Coronary artery (tissue), 2 donors: ENCODE measurements at places on chromosomes 16 and 17.

- no peak for DNase-seq
Measured at GRCh38 chr17:60253048-60253447, 103.3 kb downstream of the CA4 start.

GRCh38 chr17:37019117-37019740, 70.5 kb downstream of the AATF start:
- no peak for DNase-seq

DNA sequence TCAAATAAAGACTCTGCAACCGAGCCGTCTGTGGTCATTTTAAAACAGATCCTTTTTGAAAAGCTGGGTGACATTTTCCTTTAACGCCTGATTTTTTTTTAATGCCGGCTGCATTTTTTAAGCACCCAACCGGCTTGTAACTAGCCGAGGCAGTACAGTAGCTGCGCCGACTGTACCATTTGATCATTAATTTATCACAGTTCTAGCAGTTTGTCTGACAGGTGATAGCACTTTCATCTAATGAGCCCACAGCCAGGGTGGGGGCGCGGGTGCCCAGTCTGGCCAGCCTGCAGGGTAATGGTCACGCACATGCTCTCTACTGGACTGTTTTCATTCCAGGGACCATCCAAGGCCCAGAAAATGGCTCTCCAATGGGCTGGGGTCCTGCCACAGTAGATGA, 68.8 kb downstream of the IRX5 start:
- DNase-seq = no peak

GRCh38 chr16:47612711-47613110, 151.6 kb downstream of the PHKB start:
- no peak for DNase-seq

- DNase-seq = no peak
Measured at GRCh38 chr16:9680019-9680655, 502.1 kb downstream of the GRIN2A start.

DNA sequence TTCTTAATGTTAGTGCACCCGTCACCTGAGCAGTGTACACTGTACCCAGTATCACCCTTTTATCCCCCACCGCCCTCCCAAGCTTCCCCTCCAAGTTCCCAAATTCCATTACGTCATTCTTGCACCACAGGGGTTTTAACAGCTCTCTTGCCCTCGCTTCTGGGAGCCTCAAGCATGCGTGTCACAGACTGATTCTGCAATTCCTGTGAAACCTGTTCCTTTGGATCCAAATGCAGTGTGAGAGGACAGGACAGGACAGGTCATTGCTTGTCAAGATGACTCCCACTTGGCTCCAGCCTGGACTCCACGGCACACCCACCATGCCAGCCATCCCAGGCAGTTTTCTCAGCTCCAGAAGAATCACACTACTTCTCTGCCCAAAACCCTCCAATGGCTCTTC, 44.1 kb downstream of the CYB5D2 start:
- DNase-seq = no peak

- DNase-seq = no peak
Measured at GRCh38 chr16:89045181-89045815, 48.4 kb upstream of the ACSF3 start.

DNA sequence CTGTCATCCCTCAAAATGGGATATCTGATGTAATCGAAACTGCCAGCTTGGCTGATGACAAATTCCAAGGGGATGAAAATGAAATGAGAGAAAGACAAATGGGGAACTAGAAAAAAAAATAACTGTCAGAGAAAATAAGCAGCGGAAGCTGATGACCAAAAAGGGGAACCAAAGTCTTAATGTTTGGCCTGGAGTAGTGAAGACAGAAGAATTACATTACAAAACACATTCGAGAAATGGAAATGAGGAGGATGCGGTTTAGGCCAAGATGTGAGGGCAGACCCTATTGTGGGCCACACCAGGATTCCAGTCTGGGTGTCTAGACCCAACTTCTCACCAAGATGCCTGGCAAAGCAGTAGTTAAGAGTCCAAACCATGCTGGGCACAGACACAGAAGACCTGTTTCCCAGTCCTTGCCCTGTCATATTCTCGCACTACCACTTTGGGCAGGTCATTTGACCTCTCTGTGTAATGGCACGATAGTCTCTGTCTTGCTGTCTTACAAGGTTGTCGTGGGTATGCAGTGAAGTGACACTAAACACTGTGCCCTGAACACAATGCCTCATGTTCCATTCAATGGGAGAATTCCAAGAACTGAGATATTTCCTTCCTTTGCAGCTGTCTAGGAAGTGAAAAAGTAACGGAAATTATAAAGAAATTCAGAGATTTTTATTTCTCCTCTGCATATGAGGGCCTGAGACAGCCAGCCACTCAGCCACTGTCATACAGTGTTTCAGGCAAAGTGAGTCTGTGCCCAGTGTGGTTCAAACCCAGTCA, 12.3 kb upstream of the CCL2 start:
- DNase-seq = no peak

DNA sequence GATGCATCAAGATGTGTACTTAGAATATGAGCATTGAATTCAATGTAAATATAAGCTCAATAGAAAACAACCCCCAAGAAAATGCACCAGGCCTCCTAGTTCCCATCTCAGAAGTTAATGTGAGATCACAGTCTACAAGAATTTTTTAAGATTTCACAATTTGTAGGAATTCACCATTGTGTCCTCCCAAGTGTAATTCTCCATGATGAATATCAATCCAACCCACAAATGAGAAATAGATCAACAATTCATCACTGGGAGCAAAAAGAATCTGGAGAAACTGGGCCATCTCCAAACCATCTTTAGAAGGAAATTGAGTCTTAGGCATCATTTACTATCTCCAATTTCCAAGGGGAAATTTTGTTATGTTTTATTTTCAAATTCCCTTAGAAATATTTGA, 310.5 kb upstream of the GOT2 start:
- no peak for DNase-seq

- peak; percentile 99 for DNase-seq
Measured at GRCh38 chr16:14632693-14633569, at the start of gene BFAR. Gene BFAR (plus strand): TSS chr16:14632951. CDS start chr16:14644347, 11,396 bp downstream.

- DNase-seq = no peak
Measured at GRCh38 chr17:69733171-69734012, 318.9 kb downstream of the MAP2K6 start.

DNA sequence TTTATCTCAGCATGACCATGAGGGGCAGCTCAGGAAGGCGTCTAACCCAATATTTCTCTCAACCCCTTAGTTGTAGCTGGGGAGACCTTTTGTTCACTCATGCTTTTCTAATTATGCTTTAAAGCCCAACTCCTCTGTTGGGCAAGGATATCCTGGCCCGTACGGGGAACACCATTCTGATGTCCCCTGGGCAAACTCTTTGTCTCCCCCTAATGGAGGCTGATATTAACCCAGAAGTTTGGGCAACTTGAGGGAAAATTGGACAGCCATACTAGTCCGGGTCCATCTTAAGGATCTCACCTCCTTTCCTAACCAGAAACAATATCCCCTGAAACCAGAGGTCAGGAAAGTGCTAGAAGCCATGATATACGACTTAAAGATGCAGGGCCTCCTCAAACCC, 143.7 kb upstream of the COX10 start:
- DNase-seq = no peak

GRCh38 chr17:60321336-60322055, 70.4 kb downstream of the USP32 start:
- DNase-seq = no peak

GRCh38 chr16:76237471-76237870, 39.7 kb upstream of the CNTNAP4 start:
- DNase-seq = no peak

GRCh38 chr17:41648411-41649195, 24.2 kb upstream of the KRT17 start:
- peak; percentile 87 for DNase-seq

- no peak for DNase-seq
Measured at GRCh38 chr16:35298460-35299243, 1839.2 kb downstream of the TP53TG3F start.

- DNase-seq = peak; percentile 89
Measured at GRCh38 chr16:47037746-47038458, 64.4 kb upstream of the DNAJA2 start.

DNA sequence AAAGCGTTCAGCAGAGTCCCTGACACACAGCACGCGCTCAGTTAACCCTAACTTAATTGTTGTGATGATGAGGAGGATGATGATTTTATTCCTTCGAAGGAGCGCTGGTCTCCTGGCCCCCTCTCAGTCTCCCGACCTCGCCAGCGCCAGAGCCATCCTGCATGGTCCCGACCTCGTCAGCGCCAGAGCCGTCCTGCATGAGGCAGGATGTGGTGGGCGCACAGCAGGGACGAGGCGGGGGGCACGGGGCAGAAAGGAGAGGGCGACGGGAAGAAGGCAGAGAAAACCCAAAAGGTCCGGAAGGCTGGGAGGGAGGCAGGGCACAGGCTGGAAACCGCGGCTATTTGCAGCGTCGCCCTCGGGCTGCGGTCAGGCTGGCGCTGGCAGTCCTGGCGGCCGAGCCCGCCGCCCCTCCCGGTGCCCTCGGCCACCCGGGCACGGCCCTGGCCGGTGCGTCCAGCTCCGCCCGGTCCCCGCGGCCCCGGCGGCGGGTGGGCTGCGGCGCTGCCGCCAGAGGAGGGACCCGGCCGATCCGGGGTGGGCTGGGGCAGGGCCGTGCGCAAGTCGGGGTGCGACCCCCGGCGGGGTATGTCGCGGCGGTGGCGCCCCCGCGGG, 3.0 kb upstream of the TAC4 start:
- DNase-seq = no peak

DNA sequence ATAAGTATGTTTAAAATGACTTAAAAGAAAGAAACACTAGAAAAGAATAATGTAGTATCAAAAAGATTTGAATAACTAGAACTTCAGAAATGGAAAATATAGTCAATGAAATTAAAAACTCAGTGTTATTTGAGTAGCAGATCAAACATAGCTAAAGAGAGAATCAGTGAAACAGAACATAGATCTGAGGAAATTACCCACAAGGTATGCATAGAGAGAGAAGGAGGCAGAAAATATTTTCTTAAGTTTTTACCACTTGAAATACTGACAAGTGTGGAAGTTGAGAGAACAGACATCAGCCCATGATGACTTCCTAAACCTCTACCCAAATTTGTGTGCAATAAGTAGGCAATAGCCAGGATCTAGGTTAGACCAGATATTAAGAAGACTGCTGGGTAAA, 52.4 kb downstream of the ARHGAP17 start:
- no peak for DNase-seq

DNA sequence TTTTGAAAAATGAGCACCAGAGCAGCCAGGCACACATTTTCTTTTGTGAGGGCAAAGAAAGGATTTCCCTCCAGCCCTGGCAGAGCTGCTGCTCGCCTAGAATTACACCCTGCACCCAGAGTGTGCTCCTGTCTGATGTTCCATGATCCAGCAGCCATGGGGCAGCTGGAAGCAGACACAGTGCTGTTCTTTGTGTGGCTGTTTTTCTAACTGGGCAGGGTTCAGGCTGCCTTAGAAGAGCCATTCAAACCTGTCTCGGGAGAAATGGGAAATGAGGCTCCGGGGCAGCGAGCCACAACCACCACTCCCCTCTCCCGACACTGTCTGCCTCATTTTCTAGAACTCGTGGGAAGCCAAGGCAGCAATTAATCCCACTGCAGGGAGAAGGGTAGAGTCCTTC, 28.9 kb downstream of the LITAF start:
- DNase-seq = no peak

GRCh38 chr16:85134076-85134788, 22.0 kb upstream of the CIBAR2 start:
- DNase-seq = no peak

DNA sequence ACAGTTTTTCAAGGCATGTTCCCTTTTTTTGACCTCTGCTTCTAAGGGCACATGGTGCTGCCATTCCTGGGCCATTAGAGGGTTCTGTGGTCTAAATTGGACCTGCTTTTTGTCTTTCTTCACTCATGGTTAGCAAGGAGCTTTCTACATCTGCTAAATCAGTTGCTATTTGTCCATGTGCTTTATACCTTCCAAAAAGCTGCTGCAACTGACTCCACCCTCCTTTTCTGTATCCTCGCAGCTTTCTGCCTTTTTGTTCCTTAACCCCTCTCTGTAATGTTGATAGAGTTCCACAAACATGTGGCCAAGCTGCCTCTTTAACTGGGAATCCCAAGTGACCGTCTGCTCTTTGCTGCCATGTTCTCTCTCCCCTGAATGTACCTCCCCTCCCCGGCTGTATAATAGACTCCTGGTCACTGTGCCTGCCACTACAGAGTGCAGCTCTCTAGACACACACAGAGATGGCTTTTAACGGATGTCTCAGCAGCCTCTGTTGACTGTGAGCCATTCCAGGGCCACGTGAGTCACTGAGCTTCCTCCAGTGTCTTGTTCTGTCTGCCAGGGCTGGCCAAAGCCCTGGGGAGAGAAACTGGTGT, 57.4 kb upstream of the TEKT3 start:
- no peak for DNase-seq

DNA sequence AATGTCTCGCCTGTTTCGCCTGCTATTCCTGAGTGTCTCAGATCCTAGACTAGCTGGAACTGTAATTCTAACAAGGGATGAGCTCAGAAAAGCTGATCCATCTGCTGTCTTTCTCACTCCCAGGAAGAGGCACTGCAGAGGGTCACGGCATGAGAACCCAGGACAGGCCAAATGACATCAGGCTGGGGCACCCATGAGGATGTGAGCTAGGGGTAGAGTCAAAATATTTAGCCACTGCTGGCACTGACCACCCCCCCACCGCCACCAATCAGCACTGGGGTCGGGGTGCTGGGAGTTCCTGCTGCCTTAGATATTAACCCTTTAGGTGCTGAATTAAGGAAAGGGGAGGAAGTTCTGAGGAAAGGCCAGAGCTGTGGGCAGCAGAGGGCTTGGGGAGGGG, 112.4 kb downstream of the IRX3 start:
- no peak for DNase-seq

DNA sequence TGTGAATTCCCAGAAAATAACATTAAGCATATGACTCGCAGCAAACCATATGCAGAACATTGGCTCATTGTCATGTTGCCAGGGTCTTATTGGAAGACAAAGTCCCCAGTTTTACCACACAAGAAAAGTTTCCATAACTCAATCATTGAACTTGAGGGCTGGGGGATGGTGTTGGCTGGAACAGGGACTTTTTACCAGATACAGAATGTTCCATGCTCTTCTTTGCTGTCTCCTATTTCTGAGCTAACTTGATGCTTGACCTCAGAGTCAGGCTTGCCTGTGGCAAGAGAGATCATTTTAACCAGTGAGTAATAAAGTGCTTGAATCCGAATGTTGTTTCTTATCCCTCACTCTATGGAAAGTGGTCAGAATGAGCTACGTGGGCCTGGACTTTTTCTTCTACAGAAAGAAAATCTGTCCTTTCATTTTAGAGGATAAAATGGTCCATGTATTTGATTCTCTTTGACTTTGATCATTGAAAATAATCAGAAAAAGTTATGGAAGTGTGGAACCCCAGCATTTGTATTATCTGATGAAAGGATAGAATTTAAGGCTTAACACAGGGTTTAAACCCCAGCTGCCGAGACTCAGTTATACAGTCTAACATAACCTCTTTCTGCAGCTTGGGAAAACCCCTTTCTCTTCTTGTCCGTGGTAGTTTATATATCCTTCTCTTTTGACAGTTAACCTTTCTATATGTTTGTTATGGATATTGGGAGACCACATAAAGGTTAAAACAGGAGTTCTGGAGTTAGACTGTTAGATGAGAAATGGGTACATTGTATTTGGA, 67.0 kb downstream of the TUBD1 start:
- no peak for DNase-seq
